Kasumi-1 (cell line): ENCODE measurements at places on chromosomes 2 and 18.

DNA sequence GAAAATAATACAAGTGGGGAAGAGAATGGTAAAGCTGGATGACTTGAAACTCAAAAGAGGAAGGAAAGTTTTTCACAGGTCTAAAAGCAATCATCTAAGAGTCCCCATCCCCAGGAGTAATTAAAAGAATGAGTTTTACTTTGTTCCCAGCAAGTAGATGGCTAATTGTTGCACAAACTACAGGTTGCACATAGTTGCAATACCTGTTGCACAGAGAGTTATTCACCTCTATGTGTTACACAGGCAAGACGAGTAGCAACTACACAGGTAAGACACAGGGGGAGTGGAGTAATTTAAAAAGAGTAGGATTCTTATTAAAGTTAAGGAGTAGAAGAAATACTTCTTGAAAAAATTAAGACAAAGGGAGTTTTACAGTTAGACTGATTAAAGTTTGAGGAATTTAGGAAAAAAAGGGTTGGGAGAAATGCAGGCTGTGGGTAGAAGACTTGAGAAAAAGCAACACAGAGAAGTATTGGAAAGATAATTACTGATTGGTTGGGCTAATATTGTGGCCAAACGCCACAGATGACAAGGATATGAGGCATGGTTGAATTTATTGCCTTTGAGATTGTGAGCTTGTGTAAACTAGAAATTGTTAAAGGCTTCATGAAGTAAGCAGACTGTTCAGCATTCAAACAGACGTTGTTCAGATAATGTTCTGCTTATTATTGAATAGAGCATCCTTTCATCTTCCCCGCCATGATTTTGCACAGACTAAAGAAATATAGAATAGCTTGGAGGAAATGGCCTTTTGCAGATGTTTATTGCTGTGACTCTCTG is 699.3 kb downstream of the NR4A2 start:
- no peak for DNase-seq

DNA sequence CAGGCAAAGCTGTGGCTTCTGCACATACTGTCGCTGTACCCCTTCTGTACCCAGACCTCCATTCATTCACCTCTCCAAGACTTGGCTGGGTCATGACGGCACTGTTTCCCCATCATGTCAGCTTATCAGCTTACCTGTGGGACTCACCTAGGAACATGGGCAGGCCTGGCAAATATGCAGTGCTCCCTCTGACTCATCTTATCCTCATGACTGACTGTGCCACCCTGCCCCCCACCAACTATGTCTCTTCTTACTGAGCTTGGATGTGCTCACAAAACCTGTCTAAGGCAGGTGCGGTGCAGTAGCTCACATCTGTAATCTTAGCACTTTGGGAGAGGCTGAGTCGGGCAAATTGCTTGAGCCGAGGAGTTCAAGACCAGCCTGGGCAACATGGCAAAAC is 152.4 kb downstream of the MGAT5 start:
- DNase-seq: no peak

GRCh38 chr2:128552141-128552805 is 233.6 kb upstream of the HS6ST1 start:
- no peak for DNase-seq

GRCh38 chr2:120395221-120396012 is 49.5 kb downstream of the INHBB start:
- no peak for DNase-seq

DNA sequence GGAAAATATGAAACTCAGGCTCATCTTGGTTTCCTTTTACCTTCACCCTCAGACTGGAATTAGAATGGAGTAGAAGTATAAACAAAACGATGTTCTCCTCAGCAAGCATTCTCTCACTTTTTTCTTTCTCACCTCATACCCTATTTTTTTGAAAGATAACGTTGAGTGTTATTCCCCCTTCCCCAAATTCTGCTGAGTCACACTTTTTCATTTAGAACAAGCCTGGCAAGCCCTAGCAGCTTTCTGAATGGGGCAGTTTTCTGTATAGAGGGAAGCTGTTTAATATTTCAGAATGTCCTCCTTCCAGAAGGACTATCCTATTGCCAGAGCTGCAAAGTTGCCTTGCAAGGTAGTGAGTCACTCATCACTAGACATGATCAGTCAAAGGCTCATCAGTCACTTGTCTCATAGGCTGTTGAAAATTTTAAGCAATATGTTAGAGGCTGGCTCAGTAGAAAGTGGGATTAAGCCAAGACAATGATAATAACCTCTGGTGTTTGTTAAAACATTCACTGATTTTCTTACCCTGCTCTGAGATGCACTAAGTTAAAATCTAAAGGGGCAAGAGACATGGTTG is 416.1 kb downstream of the RNF144A start:
- DNase-seq: no peak

DNA sequence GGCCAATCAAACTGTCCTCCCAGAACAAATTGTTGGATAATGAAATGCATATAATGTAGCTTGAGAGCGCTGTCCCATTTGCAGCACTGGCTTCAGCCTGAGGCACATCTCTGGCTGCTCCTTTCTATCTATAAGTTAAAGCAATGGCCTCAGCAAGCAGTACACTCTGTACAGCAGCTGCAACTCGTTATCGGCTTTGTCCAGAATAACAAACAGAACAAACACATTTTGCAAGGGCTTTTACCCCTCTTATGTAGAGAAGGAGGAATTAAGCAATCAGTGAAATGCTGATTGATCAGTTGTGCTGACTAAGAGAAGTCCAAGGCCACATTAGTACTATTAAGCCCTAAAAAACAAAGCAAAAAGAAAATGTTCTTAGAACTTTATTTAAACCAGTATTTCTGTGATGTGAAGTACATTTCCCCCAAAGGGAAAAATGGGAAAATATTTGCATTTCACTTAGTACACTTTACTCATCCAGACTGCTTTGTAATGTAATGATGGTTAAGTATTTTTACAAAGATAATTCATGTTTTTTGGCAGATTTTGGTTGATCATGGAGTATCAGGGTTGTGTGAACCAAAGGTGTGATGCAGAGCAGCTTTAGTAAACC is 15.0 kb upstream of the CPS1 start:
- no peak for DNase-seq

DNA sequence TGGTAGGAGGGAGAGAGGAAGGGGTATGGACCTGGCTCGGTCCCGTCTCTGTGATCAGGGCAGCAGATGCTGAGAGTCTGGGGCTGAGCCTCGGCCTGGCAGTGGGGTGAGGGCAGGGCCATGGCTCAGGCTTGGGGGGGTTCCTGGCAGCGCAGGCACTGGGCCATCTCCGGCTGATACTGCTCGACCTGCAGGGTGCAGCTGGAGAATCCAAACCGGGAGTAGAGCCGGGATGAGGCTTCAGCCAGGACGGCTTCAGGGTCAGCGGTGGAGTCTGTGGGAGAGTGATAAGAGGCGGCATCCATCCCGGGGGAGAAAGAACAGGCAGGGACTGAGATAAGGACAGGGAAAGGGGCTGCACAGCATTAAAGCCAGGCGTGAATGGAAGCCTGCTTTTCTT is 7.7 kb downstream of the SLC30A3 start:
- DNase-seq: no peak

DNA sequence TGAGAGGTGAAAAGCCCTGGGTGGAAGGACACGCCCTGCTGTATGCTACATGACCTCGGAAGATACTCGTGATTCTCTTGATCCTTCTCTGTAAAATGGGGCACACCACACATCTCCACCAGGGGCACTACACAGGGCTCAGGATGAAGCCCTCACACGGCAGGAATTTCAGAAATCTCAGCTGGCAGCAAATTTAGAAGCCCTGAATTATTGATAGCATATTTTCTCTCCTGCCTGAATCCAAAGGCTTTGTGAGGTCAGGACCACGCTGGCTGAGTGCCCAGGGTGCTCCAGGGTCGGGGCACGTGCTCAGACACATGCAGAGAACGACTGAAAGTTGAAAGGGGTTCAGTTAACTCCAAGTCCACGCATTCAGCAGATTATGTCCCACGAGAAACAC is 42.1 kb upstream of the GALR1 start:
- DNase-seq: peak; percentile 65

DNA sequence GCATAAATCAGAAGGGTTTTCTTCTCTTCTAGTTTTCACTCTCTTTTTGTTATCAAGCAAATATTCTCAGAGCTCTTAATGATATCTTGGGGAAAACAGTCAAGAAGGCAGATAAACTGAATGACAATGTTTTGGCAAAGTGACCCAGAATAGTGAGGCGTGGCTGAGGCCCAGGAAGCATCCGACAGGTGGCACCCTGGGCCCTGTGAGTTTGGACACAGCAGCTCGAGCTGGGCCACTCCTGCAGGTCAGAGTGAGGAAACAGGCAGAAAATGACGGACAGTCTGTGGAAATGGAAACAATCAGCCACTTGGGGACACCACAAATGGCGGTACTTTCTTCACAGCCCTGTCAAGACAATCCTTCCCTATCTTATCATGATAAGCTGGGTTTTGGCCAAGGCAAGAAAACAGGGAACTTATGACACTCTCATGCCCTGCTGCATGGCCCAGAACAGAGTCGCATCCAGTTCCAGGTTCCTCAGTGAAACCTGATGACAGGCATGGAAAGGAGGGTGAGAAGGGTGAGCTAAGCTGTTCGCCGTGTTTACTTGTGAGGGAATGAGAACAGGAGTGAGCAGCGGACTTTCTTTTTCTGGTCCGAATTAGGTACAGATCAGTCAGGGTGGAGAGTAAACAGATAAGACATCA is 32.1 kb downstream of the MRPL44 start:
- no peak for DNase-seq

DNA sequence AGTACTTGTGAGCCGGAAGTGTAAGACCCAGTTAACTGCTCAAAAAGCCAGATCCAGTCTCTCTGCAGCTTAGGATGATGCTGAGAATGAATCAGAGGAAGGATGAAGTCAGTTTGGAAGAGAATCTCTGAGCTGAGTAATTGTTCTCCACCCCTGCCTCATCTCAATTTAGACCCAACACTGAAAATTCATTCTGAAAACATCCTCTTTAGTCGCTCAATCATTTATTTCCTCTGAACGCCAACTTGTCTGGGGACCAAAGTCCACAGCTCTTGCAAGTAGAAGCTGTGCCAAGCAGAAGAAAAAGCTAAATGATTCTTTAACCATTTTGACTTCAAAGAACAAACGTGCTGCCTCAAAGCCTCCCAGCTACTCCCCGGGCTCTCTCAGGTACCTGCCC is 177.1 kb upstream of the KLHL29 start:
- no peak for DNase-seq

DNA sequence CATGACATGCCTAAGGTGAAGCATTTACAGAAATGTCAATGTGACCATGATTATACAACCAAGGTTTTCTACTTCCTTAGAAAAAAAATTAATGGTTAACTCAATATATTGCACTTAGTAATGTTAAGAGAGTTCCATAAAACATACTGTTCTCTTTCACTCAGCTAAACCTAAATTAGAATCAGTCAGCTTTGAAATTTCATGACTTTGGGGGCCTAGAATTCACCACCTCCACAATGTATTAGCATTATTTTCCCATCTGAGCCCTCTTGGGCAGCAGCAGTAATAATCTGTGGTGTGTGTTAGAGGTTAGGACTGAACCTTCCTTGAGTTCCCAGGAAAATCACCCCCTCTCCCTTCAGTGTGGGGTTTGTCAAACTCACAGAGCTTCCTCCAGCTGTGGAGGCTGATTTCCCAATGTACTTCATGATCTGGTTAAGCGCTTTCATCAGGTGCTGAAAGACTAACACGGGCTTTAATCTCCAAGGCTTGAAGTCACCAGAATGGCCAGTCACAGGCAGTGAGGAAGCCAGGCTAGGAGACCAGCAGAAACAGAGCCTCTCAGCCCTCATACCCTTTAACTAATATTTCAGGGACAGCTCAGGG is 7.1 kb upstream of the UPP2 start:
- no peak for DNase-seq
